Osteoblast (primary cell): ENCODE measurements at places on chromosomes 16 and 17.

DNA sequence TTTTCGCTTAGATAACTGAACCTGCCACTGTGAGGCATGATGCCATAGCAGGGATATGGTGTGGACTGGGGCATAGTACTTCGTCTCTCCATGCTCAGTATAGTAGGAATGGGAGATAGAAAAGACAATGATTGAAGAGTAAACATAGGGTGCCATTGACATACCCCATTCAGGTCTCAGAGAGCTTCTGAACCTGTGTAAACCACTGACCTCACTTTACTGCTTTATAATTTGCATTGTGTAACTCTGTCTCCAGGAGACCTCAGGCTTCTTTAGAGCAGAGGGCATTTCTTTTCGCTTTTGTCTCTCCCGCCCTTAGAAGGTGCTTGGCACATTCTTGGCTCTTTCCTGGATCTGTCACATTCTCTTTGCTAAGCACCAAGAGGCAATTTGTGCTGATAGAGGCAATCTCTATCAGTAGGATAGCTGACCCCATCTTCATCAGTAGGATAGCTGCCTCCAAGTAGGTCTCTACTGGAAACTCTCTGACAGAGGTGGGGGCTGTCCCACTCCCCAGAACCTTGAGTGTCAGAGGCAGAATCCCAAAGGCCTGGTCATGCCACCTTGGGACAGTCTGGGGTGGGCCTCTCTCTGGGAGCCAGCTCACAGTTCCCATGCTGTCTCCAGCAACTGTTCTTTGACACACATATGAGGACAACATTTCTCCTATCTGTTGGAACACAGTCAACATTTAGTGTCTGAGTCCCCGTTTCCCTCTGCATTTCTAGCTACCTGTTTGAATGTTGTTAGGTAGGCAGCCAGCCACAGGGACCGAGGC lies 181.9 kb downstream of the UTP18 start:
- no peak for DNase-seq

DNA sequence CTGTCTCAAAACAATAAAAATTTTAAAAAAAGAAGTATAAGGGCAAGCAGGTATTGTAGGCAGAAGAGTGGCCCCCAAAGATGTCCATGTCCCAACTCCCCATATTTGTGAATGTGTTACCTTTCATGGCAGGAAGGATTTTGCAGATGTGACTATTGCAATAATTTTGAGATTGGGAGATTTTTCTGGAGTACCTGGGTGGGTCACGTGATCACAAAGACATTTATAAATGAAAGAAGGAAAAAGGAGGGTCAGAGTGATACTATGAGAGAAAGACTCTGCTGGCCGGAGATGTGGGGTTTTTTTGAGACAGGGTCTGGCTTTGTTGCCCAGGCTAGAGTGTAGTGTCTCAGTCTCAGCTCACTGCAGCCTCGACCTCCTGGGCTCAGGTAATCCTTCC lies 27.4 kb upstream of the PAFAH1B1 start:
- DNase-seq, result no peak

DNA sequence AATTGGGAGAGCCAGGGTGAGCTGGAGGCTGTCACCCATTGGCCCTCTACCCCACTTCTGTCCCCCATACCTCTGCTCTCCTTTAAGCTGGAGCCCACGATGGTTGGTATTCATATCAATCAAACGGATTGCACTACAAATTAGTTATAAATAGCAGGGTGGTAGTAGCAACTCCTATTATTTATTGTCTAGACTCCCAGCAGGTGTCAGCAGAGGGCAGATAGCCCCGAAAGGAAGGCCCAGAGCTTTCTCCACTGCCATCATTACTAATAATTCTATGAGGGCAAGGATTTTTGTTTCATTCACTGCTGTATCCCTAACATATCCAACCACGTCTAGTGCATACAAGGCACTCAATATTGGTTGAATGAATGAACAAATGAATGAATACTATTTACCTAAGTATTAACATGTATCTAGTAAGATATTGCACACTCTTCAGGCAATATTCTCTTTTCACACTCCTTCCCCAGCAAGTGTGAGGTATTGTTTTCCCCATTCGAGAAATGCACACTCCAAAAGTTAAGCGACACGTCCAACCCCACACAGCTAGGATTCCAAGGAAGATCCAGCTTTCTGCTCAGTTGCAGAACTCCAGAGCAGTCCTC lies 6.3 kb downstream of the C17orf50 start:
- peak; percentile 97 for DNase-seq

DNA sequence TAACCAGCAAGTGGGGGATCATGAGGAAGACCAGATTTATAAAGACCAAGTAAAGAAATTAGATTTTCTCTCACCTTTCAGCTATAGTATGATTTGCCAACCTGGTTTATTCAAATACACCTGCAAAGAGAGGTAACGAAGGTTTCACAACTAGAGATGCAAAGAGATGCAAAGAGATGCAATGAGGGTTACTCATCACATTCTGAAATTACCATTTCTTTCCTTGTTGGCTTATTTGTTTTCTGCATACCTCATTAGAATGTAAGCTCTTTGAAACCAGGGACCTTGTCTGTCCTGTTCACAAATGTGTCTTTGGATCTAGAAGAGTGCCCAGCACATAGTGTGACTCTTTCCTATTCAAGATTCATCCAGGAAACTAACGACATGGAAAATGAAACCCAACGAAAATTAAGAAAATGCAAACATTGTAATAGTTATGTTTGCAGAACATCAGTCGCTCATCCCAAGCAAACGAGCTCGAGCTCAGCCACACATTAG lies 9.0 kb upstream of the LONP2 start:
- no peak for DNase-seq

DNA sequence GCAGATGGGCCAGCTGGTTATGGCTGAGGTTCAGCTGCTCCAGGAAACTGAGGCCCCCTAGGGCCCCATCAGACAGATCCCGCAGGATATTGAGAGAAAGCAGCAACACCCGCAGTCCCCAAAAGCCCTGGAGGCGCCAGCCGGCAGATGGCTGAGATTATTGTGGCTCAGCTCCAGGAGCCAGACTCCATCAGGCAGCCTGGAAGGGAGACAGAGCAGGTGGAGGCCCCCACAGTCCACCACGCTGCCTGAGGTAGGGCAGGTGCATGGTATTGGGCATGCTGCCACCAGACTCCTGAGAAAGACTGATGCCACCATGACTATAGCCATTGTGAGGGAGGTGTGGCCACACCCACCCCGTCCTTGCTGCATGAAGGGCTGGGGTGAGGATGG lies 9.5 kb upstream of the TMEM101 start:
- no peak for DNase-seq

GRCh38 chr17:51351890-51352289 lies 91.5 kb downstream of the UTP18 start:
- no peak for DNase-seq

DNA sequence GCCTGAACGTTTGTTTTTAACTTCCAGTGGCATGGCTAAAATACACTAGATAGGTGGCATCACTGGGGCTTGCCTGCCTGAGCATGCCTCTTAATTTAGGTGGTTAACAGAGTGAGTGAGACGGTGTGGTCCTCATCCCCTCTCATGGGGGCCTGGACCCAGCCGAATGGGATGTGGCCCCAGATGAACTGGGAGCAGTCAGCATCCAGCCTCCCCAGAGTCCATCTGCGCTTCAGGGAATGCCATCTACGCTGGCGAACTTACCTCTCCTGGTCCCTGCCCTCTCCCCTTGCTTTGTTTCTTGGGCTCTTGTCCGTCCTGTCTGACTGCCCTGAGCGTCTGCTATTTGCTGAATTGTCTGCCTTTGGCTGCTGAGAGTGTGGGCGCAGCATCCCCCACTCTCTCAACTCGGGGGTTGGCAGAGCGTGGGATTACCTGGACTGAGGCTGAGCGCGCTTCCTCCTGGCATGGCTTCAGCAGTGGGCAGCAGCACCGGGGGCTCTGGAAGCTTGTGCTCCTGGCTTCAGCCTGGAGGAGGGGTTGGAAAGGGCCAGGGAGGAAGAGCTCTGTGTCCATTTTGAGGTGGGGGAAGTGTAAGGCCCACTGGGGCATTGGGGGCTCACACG lies 2.1 kb downstream of the RAB40C start:
- peak; percentile 66 for DNase-seq

DNA sequence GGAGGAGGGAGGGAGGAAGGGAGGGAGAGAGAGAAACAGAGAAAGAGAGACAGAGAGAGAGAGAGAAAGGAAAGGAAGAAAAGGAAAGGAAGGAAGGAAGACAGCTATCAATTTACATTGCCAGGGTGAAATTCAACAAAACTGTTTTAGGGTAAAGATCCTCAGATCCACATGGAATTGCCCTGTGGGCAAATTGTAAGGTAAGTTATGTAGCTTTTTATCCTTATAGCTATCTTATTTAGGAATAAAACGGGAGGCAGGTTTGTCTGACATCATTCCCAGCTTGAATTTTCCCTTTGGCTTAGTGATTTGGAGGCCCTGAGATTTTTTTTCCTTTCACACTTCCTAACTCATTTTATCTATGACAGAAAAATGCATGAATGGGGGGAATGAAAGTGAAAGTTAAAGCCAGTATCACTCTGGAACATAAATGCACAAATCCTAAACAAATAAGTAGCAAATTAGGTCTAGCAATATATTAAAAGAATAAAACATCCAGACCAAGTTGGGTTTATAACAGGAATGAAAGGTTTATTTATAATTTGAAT lies 3.4 kb upstream of the UQCRC2 start:
- DNase-seq, result no peak

DNA sequence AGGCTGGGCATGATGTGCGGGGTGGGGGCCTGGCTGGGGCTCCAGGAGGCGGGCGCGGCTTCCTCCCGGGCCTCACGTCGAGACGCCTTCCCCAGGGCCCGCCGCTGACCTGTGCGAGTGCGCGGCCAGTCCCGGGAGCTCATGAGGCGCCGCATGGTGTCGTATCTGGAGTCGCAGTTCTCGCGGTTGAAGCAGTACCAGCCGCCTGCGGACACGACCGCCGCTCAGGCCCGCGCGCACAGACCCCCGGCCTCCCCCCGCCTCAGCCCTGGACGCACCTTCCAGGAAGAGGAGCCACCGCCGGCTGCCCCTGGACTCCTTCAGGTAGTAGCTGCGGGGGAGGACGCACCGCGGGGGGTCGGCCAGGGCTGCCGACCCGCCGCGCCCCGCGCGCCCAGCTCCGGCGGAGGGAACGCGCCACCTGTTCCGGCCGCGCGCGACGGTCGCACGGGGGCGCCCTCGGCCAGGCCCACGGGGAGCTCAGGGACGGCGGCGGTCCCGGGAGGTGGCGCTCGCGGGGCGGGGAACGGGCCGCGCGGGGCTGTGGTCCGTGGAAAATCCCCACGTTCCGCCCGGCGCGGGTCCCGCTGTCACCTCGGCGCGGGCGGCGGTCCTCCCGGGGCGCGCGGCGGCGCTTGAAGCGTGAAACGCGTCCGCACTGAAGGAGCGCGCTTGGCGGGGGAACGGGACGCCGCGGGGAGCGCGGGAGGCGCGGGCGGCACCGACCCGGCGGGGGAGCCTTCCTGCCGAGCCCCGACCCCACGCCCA lies 1.4 kb downstream of the NOTUM start:
- DNase-seq, result peak; percentile 97

DNA sequence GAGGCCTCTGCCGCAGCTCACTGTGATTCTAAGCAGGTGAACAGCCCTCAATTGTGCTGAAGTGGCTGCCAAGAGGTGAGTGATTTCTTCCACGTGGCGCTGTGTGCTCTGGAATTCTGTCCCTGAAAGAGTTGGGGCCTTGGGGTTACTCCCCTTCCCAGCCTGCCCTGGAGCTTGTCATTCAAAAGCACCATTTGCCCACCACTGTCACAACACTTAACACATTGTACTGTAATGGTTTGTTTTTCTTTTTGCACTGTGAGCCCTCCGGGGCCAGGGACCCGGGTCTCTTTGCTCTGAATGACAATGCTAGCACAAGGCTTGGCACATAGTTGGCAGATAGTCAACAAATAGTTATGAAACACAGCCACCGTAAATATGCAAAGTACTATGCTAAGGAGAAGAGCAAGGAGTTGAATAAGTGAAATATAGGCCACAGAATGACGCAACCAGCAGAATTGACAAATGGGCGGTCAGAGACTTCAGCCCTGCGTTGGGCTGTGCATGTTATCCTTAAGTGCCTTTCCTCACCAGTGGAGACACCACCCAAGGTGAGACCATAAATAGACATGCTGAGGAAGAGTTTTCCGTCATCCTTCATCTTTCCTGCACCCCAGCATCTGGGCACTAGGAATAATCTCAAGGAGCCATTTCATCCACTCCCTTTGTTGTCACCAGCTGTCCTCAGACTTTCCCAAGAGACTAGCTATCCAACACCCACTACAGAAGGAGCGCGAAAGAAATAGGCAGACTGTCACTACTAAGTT lies 112.0 kb upstream of the DNAH9 start:
- DNase-seq, result no peak

GRCh38 chr17:17017343-17018014 lies 24.8 kb upstream of the MPRIP start:
- DNase-seq, result peak; percentile 21

DNA sequence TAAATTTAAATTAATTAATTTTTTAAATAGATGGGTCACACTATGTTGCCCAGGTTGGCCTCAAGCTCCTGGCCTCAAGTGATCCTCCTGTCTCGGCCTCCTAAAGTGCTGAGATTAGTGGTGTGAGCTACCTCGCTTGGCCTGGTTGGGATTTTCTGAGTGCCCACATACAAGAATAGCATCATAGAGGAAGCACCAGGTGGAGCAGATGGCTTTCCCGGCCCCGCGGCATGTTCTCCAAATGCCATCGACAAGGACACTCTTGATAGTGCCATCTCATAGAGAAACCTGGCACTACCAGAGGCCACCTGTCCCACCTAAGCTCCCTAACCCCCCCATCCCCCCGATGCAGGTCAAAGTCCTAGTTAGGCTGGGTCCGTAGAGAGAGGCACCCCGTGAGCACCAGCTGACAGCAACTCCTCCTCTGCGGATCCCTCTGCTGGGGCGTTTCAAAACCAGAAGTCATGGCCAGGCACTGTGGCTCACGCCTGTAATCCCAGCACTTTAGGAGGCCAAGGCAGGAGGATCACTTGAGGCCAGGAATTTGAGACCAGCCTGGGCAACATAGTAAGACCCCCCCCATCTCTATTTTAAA lies 65.9 kb downstream of the DNAH3 start:
- DNase-seq, result no peak

- DNase-seq, result no peak
Measured at GRCh38 chr16:72508191-72508590, 336.2 kb upstream of the PMFBP1 start.

DNA sequence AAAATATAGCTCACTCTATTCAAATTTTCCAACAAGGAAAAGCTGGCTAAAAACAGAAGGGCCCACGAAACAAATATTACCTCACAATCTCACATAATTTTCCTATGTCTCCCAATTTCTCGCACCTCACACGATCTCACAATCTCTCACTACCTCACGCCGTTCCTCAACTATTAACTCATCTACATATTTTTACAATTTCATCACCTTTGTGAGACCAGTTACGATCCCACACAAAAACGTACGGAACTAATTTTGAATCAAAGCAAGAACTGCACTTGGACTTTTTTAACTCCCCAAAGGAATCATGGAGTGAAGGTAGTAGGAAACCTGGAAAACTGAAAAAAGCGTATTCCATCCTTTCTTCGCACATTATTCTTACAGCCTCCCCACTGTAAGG lies 1.1 kb downstream of the CBX1 start:
- no peak for DNase-seq

GRCh38 chr17:41571561-41572434 lies at the start of gene KRT9:
KRT9 (minus strand) TSS chr17:41572059; CDS start chr17:41571992, 67 bp downstream.
- no peak for DNase-seq

GRCh38 chr16:57999366-57999970 lies 1.0 kb downstream of the ZNF319 start:
- DNase-seq, result peak; percentile 95
